ENCODE measurements at places on chromosomes 7 and 10.

DNA sequence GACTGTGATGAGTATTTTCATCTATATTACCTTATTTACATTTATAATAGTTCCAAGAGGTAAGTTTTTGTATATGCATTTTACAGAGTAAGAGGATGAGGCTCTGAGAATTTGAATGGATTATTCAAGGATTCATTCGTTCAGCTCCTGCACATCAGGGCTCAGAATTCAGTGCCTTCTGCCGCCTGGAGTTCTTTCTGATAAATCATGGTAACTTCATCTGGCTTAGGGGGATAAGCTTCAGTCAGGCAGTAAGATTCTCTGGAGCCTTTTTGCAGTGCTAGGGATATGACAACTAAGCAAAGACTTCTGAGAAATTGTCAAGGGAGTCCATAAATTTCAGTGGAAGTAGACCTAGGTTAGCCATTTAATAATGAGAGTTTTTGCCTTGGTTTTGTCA lies 668.6 kb downstream of the NRG3 start:
- no peak for DNase-seq

DNA sequence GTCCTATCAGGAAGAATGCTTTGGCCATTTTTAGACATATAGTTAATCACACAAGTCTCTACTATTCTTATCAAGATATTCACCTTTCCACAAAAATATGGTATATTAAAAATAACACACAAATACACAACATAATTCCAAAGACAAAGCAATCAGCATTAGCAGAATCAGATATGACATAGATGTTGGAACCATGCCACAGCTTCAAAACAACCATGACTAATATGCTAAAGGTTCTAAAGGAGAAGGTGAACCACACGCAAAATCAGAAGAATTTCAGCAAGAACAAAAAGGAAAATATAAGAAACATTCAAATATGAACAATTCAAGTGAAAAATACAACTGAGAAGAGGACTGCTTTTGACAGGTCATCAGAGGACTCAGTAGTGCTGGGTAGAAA lies 670.2 kb upstream of the SORCS1 start:
- DNase-seq: no peak

- peak; percentile 56 for DNase-seq
Observed at GRCh38 chr7:43758822-43759683, 573 bp downstream of the BLVRA start.

- DNase-seq: no peak
Observed at GRCh38 chr7:133958822-133959221, 168.3 kb upstream of the LRGUK start.

DNA sequence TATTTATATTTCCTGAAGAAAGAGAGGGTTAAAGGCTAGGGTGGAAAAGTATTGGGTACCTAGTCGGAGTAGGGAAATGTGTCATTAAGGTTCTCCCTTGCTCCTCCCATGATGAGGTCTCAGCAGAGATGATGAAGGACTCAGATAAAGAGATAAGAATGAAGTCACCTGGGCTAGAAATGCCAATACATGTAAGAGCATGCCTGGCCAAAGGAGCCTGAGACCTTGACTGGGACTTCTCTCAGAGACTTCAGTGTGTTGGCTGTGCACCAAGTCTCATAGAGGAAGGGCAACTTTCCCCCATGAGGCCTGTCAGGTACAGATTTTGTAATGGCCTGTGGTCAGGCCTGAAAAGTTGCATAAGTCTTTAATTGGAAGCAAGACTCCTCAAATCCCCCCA lies 361.0 kb upstream of the CDC14C start:
- no peak for DNase-seq

DNA sequence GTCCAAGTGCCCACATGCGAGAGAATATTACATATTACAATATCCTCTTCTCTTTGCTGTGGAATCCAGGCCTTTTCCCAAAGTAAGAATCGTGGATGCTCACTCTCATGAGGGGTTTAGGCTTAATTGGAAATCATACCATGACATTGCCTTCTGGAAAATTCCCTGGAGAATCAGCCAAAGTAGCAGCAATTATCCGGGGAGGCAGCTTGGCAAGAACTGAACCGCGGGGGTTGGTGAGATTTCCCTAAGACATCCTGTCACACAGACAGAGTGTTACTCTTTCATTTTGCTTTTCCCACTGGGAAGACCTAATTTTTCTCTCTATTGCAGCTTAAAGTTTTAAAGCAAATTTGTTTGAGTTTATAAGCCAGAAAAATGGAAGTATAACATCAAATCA lies 463.6 kb upstream of the DPP6 start:
- no peak for DNase-seq

- no peak for DNase-seq
Observed at GRCh38 chr7:69567800-69568199, 30.5 kb upstream of the AUTS2 start.

DNA sequence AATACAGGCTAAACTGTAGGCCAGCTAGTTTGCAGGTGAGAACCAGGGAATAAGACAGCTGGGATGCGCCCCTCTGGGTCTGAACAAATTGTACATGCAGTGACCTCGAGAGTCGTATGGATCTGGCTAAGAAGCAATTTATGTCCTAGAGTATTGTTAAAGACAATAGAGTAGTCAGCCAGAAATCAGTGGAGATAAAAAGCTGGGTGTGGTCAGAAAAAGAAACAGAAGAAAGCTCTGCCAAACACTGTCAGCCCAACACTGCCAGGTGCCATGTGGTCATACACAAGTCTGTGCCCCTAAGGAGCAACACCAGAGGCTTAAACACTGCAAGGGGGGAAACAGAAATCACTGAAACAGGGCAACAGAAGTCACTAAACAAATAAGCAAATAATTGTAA lies 62.2 kb downstream of the CNOT4 start:
- DNase-seq: no peak

DNA sequence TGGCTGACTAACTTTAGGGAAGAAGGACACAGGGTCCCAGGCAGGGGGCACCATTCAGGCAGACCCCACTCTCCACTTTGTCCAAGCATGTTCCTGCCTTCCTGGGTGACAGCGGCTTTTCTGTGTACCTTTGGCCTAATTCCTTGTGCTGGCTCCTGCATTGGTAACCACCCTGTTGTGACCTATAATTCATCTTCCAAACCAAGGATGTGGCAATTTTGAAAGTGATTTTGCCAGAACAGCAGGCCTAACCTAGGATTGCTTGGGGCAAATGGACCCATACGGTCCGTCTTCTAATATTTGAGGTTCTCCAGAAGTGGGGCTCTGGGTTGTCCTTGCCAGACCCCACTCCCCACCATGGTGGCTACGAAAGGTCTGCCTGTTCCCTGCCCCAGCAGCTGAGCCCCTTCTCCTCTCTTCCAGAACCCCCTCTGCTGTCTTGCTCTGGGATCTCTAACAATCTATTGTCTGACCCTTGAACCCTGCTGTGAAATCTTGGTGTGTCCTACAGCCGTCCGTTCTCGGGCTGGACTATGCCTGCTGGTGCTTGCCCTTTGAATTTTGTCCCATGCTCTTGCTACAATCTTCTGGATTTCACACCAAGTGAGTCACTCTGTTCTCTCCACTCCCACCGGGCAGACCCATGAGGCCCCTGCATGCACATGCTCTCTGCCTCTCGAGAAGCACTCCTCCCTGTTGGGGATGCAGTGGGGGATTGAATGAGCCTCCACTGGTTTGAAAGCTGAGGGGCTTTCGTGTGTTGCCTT lies 316.0 kb downstream of the CXCL12 start:
- DNase-seq: no peak

DNA sequence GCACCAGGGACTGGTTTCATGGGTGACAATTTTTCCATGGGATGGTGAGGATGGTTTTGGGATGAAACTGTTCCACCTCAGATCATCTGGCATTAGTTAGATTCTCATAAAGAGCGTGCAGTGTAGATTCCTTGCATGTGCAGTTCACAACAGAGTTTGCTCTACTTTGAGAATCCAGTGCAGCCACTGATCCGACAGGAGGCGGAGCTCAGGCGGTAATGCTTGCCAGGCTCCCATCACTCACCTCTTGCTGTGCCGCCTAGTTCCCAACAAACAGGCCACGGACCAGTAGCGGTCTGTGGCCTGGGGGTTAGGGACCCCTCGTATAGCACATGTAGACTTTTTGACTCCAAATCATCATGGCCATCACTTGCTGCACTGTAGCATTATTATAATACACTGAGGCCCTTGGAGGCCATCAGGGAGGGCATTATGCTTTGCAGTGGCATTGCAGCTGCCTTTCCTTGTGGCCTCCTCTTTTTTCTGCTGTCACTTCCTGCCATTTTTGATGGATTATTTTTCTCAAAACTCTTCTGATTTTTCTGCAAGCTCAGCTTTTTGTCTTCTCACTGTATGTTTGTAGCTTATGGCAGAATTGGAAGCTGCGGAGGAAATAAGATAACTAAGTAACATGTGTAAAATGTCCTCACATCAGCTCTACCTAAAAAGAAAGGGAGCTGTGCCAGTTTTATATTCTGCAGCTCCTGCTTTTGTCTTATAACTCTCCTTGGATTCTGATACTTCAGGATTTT lies 18.5 kb downstream of the CSGALNACT2 start:
- DNase-seq: no peak

GRCh38 chr10:33869028-33869427 lies 534.6 kb upstream of the NRP1 start:
- peak; percentile 61 for DNase-seq

- no peak for DNase-seq
Observed at GRCh38 chr10:86172301-86172700, 194.3 kb downstream of the GRID1 start.

DNA sequence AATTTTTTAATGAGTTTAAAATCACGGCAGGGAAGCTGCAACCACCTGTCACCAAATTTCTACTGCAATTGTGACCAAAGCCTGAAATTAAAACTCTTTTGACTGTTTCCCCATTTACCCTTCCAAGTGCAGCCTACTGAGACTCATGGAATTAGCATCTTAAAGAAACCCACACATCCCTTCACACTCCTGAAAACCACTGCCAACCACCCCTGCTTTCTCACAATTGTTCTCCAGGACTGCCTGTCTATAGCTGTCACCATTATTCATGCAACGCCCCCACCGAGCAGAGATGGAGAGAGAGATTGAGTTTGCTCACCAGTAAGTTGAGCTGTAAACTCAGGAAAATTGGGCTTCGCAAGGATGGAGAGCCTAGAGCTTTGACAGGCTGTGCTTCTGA lies 383.8 kb upstream of the SORCS1 start:
- DNase-seq: no peak

- DNase-seq: no peak
Observed at GRCh38 chr10:124942317-124943169, 620 bp downstream of the ZRANB1 start.

DNA sequence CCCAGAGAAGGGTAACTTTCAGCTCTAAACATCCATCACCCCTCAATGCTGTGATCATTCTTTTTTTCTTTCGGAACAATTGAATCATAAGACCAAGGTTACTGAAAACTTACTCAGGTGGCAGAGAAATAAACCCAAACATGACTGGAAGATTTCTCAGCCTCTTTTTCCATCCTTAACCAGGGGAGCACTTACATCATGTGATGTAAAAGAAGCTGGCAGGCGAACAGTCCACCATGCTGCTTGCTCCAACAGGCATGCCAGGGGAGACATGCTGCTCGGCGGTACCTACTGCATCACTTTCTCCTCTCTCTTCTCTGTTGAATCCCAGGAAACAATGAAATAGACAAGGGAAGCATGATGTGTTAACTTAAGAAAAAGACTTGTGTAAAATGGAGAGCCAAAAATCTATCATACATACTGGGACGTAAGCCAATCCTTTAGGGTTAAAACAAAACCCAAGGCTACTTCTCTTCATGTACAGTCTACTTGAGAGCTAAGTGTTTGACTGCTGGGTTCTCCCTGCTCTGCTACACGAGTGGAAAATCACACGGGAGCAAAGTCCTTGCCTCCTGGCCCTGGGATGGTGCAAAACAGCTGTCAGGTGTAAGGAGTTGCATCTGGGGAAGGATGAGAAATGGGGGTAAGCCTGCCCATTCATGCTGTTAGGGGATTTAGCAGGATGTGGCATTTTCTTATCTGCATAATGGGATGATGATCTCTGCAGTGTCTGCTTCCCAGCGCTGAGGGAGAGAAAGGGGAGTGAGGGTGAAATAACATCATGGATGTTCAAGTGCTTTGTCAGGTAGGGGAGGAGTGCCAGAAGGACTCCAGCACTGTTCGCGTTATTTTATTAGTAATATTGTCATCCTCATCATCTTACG lies 64.3 kb upstream of the ZNF438 start:
- DNase-seq: no peak

- DNase-seq: no peak
Observed at GRCh38 chr7:154474903-154475520, 422.8 kb downstream of the DPP6 start.
